ENCODE measurements at places on chromosomes 7 and 10. TPM values are rescaled to one million over a fixed set of nuclear protein-coding genes. Genes with fewer than 3 reads are reported as not detected.

The SLC26A5 gene
- total RNA-seq: not detected

The ATE1 gene
- 25.8 TPM for total RNA-seq

The PDE6C gene
- not detected for total RNA-seq

The CC2D2B gene
- total RNA-seq: not detected

The MEST gene
- 7.2 TPM for total RNA-seq

The BMPER gene
- 6.2 TPM for total RNA-seq

The PHYHIPL gene
- total RNA-seq: not detected

The NFE2L3 gene
- total RNA-seq: 4.9 TPM

The ZNF736 gene
- 21.4 TPM for total RNA-seq

DNA sequence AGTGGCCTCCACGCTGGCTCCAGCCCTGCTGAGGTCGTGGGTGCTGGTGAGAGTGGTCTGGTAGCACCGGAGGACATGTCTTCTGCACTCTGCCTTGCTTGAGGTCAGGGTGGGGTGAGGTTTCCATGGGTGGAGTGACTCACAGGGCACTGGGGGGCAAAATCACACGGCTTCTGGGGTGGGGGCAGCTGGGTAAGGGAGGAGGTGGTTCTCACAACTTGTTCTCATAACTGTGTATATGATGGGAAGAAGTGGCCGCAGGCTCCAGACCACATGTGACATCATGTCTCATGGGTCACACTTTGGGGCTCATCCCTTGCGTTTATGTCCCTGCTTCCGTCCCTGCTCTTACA is 884 bp upstream of the PRF1 start:
- DNase-seq: no peak

DNA sequence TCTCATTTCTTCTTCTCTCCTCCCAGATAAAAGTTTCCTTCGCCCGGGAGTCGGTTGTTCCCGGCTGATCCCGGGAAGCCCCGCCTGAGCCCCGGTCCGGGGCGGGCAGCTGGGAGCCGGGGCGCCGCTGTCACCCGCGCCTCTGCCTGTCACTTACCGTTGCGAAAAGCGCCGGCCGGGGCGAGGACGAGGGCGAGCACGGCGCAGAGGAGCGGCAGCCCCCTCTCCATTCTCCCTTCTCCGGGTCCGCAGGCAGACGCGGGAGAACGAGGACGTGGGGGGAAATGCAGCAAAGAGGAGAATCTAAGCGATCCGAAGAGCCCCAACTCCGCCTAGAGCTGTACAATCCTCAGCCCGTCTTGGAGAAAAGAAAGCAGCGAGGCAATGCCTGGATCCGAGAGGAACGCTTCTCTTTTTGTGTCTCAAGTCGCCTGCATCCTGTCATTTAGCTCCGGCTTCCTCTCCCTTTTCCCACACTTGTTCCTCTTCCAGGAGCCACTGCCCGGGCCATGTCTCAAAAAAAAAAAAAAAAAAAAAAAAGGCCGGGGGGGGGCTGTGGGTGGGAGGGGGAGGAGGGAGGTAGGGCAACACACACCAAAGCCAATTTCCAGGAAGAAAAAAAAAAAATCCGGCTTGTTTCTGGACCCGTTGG is at the start of gene NRP1:
Gene NRP1 (minus strand): TSS at position 515 of the 652 bp plus-strand sequence. CDS start 285 bp downstream, at position 230.
- no peak for DNase-seq

GRCh38 chr7:831596-832166 is 595 bp upstream of the SUN1 start:
- DNase-seq: peak; percentile 88

- no peak for DNase-seq
Measured at GRCh38 chr7:87234949-87235348, 15.4 kb upstream of the TMEM243 start.

GRCh38 chr7:114109304-114109703 is 190.5 kb upstream of the PPP1R3A start:
- no peak for DNase-seq

DNA sequence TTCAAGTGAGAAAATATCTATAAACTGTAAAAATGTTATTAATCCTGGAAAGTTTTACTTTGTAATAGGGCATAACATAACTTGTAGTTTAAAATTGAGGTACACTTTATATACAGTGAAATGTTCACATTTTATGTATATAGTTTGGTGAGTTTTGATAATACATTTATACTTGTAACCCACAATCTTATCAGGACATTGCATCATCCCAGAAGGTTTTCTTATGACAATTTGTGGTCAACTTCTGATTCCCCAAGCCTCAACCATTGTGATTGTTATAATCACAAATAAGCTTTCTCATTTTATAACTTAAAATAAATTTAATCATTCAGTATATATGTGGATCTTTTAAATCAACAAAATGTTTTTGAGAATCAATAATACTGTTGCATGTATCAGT is 151.1 kb downstream of the TFPI2 start:
- DNase-seq: no peak

DNA sequence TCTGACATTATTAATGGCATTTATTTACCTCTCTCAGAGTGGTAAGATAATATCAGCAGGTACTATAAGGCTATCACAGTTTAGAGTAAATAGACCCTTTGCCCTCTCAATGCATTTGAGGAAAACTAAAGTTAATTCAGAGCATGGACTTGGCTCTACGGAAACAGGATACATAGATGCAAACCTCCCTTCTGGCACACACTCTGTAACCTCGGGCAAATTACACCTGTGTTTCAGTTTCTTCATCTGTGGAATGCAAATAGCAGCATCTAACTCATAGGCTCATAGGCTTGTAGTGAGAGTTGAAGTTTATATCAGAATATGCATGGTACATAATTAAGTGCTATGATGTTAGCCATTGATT is 5.6 kb downstream of the RAPGEF5 start:
- peak; percentile 20 for DNase-seq

- DNase-seq: no peak
Measured at GRCh38 chr10:17665747-17666146, 21.8 kb downstream of the STAM start.

DNA sequence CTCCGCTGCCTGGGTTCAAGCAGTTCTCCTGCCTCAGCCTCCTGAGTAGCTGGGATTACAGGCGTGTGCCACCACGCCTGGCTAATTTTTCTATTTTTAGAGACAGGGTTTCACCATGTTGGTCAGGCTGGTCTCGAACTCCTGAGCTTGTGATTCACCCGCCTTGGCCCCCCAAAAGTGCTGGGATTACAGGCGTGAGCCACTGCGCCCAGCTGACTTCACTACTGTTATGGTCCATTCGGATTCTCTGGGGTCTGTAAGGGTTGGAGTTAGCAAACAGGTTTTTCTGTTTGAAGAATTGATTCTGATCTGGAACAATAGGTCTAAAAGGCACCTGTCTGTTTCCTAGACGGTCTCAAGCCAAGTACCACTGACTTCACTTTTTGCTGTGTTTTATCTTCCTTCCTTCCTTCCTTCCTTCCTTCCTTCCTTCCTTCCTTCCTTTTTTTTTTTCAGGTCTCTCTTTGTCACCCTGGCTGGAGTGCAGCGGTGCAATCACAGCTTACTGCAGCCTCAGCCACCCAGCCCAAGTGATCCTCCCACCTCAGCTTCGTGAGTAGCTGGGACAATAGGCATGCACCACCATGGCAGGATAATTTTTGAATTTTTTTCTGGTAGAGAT is 192.2 kb downstream of the CAMK1D start:
- no peak for DNase-seq

DNA sequence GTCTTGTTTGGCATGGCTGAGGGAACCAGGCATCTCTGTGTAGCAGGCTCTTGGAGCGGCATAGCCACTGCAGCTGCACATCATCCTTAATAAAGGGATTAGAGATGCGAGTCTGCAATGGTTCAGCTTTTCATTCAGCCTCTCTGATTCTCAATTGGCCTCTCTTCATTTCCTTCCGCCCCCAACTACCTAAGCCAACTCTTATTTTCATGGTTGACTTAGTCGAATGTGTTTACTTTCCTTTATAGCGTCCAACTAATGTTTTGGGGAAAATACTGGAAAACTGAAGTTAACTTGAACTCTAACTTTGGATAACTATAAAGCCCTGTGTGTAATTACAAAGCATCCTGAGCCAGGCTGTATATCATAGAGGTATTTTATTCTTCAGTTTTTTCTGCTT is 202.2 kb upstream of the KIAA1217 start:
- no peak for DNase-seq

GRCh38 chr7:101173752-101174244 is 6.3 kb downstream of the NAT16 start:
- peak; percentile 34 for DNase-seq

GRCh38 chr7:43135129-43135528 is 22.7 kb downstream of the HECW1 start:
- no peak for DNase-seq

DNA sequence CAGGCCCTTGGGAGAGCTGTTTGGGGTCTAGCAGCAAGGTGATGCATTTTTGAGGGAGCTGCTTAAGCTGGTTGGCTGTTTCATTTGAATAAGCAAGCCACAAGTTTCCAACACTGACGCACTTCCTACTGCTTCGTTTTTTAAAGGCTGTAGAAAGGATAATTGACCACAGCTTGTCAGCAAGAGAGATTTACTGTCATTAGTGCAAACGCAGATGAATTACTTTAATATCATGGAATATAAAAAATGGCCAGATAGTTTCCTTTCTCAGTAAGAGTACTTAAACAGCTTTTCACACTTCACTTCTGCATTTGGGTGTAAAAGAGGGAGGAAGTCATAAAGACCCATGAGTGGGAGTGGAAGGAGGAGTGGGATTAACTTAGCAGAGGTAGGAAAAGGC is 61.5 kb downstream of the FZD1 start:
- no peak for DNase-seq

DNA sequence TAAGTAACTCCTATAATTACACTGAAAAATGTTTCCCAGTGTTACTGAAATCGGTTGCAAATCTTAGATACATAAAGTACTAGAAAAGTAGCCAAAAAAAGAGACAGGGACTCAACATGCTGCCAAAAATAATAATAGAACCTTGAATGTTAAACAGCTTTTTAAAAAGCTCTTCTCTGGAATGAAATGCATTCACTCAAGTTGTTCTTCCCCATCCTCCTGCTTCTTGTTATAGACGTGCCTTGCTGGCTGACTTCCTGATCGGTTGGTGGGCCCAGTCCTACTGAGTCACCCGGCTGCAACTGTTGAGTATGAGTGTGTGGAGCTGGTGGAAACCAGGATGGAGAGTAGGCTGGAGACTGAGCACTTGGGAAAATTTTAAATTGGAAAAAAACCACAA is 30.6 kb upstream of the RAPGEF5 start:
- no peak for DNase-seq

GRCh38 chr7:24690251-24690650 is 67.0 kb downstream of the GSDME start:
- no peak for DNase-seq

- no peak for DNase-seq
Measured at GRCh38 chr10:76119036-76119435, 687.6 kb downstream of the LRMDA start.

GRCh38 chr7:124366118-124366517 is 333.3 kb upstream of the TMEM229A start:
- no peak for DNase-seq

DNA sequence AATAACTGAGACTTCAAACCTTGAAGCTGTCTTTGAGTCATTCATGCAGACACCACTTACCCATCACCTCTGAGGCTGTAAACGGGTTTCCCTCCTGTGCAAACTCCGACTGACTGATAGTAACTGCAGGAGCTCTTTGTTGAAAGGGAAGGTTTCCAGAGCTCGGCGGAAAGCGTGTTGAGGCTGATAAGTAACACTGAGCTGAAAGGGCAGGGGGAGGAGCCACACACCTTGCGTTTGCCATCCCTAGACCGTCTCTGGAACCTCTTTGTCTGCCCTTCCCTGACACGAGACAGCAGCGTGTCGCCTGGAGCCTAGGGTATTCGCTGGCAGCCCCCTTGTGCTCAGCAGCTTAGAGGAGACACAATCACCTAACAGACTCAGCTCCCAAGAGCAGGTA is 134.0 kb downstream of the PAXIP1 start:
- DNase-seq: no peak

- no peak for DNase-seq
Measured at GRCh38 chr10:17494626-17495260, 40.3 kb upstream of the ST8SIA6 start.

DNA sequence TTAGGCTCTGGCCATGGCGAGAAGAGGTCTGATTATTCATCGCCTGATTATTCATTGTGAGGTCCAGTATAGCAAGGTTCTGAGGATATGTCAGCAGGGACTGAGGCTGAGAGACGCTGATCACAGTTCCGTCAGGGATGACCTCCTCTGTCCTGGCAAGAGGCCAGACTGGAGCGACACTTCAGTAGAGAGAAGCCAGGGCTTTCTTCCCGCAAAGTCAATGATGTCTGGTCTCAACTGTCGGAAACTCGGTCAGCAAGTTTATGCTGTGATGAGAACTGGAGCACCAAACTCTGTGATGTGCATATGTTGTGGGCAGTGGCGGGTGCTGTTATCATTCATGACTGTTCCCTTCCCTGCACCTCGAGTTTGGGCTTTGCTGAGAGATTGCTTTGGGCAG is 29.0 kb upstream of the GNA12 start:
- no peak for DNase-seq

GRCh38 chr7:31056775-31057346 is 4.8 kb downstream of the ADCYAP1R1 start:
- no peak for DNase-seq

GRCh38 chr7:35825974-35826373 is 25.1 kb downstream of the SEPTIN7 start:
- DNase-seq: no peak

- no peak for DNase-seq
Measured at GRCh38 chr7:39958038-39958437, 8.0 kb downstream of the CDK13 start.

GRCh38 chr7:15352421-15353206 is 209.2 kb downstream of the AGMO start:
- DNase-seq: no peak

Data from stomach (tissue), 19 donors.